Vagina (tissue), 2 donors: ENCODE measurements at places on chromosomes 16 and 17.

- no peak for DNase-seq
These were observed 190.4 kb downstream of the SALL1 start for GRCh38 chr16:50960517-50961202.

DNA sequence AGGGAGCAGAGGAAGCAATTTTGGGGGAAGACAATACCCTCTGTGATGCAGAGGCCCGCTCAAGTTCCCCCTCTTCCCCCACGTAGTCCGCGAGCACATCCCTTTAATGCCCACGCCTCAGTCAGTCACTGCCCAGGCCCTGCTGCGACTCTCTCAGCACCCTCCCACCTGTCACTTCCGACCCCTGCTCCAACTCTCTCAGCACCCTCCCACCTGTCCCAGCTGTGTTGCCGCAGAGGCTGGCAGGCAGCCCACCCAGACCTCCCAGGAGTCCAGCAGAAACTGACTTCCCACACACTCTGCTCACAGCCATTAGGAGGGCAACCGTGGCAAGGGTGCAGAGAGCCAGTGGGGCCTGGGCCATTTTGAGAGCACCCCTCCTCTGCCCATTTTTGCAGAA, 92.7 kb downstream of the WSCD1 start:
- no peak for DNase-seq

DNA sequence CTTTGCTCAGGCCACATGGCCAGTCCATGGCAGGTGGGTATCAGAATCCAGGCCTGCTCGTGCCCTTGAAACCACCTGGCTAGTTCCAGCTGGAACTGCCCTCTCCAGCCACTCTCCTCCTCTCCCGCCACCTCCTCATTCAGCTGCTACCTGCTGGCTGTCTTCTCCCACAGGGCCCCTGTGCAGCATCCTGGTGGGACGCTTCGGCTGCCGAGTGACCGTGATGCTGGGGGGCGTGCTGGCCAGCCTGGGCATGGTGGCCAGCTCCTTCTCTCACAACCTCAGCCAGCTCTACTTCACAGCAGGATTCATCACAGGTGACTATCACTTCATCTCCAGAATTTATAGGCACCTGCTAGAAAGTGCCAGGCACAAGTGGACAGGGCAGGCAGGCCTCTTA, 10.1 kb downstream of the SLC16A5 start:
- no peak for DNase-seq

DNA sequence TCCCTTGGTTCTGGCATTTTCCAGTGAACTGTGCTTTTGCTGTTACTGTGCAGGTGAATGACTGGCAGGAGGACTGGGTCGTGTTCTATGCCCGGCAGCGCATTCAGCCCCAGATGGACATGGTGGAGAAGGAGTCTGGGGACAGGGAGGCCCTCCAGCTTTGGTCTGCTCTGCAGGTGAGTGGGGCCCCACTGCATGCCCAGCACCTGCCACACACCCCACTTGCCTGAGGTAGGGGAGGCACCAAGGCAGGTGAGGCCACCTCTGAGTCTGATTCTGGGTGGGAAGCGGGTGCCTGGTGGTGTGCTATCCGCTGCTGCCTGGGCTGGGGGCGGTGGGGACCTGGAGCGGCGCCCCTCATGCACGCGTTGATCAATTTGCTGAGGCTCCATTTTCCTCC, 9.0 kb upstream of the FN3K start:
- no peak for DNase-seq

DNA sequence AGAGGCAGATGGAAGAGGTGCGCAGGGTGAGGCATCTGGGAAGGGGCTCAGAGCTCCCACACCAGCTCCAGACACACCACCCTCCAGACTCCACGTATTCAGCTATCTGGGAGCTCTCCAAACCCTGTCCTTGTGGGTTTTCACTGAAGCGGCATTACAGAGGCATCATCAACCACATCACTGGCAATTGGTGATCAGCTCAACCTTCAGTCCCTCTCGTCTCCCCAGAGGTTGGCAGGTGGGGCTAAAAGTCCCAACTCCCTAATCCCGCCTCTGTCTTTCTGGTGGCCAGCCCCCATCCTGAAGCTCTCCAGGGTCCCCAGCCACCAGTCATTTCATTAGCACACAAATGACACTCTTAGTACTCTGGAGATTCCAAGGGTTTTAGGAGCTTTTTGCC, 123.9 kb downstream of the KCNJ12 start:
- DNase-seq, result peak; percentile 64

- DNase-seq, result no peak
These were observed 24.0 kb downstream of the MYO19 start for GRCh38 chr17:36510636-36511035.

GRCh38 chr17:34371405-34372100, 8.5 kb upstream of the CCL1 start:
- no peak for DNase-seq

DNA sequence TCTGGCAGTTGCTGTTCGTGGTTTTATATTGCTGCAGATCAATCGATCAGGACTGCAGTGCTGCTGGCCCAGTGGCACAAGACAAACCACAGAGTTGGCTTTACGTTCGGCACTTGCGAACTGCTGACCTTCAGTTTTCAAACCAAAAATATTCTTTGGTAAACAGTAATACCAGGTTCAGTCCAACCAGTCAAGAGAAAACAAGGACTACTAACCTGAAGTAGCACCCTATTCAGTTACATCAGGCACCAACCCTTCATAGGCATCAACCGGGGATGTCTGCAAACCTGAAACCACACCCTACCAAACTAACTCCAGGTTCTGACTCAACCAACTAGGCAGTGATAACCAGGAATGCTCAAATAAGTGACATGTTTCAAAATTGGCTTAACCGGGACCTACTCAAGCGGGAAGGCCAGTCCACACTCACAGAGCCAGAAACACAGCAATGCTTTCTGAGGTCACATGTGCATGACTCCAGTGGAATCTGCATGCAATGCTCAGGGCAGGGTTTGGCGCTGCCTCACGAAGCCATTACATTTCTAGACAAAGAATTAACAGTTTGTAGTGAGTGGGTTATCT, 91.1 kb downstream of the SMG6 start:
- DNase-seq, result no peak

- DNase-seq, result no peak
These were observed 21.1 kb upstream of the ZNF629 start for GRCh38 chr16:30808146-30808545.

GRCh38 chr16:3770530-3770929, 53.2 kb upstream of the TRAP1 start:
- no peak for DNase-seq

- no peak for DNase-seq
These were observed 26.2 kb upstream of the EMP2 start for GRCh38 chr16:10606607-10607006.

GRCh38 chr16:76529120-76529519, 251.9 kb downstream of the CNTNAP4 start:
- DNase-seq, result no peak

- DNase-seq, result no peak
These were observed 2.3 kb downstream of the DNASE1 start for GRCh38 chr16:3656491-3657468.

- DNase-seq, result no peak
These were observed 1.1 kb downstream of the SPECC1 start for GRCh38 chr17:20010099-20010863.

- DNase-seq, result no peak
These were observed 13.8 kb downstream of the RIPOR1 start for GRCh38 chr16:67542464-67542863.

DNA sequence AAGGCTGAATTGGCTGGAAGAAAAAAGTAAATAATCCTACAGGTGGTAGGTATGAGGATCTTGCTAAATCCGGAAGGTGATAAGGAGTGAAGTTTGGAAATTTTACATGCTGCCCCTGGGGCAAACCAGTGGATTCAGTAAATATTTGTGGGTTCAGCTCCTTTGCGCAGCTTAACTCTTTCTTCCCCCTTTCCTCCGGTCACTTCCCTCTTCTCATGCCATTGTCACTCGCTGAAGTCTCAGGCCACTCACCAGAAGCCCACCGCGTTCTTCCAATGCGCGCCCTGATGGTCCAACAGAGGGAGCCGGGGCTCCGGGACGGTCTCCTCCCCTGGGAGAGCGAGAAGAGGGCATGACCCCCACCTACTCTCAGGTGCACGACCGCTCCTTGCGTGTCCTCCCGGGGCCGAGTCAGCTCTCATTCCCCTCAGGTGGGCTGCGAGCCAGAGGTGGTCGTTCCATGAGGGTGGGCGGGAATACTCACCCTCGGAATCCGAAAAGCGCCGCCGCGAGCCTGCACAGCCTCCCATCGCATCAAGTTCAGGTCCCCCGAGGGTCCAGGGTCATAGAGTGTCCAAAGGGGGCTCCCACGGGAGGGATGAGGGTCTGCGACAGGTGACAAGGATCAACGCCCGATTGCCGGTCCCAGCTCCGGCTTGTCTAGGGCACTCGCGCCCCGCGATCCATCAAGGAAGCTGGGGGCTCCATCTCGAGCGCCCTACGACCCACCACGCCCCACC, 474 bp downstream of the CLN3 start:
- no peak for DNase-seq

- DNase-seq, result no peak
These were observed 12.4 kb upstream of the GFAP start for GRCh38 chr17:44927696-44928095.

- DNase-seq, result no peak
These were observed 5.4 kb downstream of the ALYREF start for GRCh38 chr17:81885869-81886548.

DNA sequence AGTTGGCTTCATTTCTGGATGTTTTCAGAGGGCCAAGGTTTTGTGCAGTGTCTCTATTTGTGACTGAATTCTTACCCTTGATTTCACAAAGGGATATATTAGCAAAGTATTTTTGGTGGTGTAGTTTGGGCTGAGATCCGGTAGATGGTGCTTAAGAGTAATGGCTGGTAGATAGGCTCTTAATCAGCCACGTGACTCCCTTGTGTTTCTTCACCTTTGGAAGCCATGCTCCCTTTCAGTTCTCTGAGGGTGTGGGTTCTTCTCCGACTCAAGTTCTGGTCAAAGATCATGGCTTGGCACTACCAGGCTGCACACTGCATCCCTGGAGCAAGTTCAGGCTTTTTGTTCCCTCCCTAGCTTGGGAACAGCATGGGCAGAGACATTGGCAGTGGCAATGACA, 887.3 kb downstream of the CDH8 start:
- no peak for DNase-seq

GRCh38 chr17:63698886-63699637, 863 bp downstream of the LIMD2 start:
- DNase-seq, result no peak

GRCh38 chr17:8803531-8804420, 4.6 kb upstream of the MFSD6L start:
- DNase-seq, result no peak

DNA sequence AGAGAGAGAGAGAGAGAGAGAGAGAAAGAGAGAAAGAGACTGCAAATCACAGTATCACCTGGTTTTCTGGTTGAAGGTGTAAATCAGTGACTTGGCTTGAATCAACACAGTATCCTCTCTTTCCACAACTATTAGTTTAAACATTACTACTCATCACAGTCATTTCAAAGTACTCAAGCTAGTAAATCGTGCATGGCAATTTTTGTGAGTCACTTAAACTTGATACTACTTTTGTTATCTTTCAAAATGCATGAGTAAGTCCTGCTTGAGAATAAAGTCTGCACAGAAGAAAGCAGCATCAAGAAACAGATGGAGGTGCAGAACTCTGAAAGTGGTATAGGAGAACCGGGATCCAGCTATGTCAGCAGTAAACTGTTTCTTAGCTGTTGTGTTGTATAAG, 535.4 kb downstream of the CDH8 start:
- DNase-seq, result no peak

- DNase-seq, result no peak
These were observed at the start of gene ADAP2 for GRCh38 chr17:30921544-30922196. Gene ADAP2, plus strand, starts transcription at chr17:30921945. Its CDS starts 70 bp downstream, at chr17:30922015.

GRCh38 chr17:51189628-51190027, 23.4 kb downstream of the NME2 start:
- no peak for DNase-seq

- no peak for DNase-seq
These were observed 10.4 kb downstream of the DNAAF8 start for GRCh38 chr16:4744555-4745273.

DNA sequence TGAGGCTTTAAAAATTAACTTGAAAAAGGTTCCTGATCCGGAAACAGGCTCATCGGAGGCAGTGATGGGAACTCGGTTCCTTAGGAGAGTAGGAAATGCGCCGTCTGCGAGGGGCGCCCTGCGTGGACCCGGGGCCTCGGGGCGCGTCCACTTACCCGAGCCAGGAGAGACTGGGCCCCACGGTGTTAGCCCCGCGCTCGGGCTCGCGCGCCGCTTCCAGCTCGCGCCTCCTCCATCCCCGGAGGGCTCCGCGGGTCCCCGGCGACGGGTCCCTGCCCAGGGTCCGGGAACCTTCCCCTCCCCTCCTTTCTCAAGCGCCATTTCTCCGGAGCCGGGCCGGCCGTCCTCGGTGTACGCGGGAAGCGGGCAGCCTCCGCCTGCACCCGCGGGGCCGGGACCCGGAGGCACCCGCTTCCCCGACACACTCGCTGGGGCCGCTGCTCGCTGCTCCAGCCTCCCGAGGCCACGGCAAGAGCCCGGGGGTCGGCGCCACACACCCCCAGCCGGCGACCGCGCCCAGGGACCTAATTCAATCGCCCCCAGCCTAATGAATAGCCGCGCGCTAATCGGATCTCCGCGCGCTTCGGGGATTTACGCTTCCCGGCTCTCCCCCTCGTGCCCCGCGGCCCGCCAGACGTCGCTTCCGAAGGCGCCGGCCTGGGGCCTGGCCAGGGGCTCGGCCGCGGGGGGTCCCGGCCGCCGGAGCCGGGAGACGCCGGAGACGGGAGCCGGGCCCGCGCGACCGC, 2.2 kb upstream of the BAHCC1 start:
- DNase-seq, result no peak

DNA sequence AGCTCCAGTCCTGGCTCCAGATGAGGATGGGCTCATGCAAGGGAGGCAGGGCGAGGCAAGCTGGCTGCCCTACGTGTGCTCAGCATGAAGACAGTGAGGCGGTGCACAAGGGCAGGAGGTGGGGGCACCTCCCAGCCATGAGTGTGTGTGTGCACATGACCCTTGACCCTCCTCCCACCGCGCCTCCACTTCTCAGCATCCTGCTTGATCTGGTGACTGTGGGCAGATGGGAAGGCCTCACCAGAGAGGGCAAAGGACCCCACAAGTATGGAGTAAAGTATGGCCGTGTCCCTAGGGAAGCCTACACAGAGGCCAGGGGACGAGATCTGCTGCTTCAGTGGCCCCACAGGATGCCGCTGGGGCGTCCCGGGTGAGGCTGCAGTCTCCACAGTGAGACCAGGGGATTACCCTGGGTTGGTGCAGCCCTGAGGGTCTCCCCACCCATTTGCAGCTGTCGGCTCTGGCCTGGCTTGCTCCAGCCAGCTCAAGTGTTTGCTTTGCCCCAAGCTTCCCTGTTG, 7.9 kb upstream of the RNF222 start:
- no peak for DNase-seq

DNA sequence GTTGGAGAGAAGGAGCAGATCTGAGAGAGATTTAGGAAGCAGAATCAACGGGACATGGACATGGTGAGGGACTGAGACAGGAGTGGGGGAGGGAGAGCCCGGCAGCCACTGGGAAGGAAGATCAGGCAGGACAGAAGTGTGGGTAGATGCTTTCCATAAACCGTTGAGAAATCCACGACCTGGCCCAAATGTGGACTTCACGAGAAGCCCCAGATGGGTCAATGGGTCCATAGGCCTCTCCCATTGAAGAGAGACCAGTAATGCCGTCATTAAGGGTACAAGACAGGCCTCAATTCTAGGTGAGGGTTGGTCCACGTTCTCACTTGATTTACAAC, 530 bp upstream of the CCL22 start:
- DNase-seq, result no peak
